ENCODE measurements at places on chromosomes 13 and 19.

DNA sequence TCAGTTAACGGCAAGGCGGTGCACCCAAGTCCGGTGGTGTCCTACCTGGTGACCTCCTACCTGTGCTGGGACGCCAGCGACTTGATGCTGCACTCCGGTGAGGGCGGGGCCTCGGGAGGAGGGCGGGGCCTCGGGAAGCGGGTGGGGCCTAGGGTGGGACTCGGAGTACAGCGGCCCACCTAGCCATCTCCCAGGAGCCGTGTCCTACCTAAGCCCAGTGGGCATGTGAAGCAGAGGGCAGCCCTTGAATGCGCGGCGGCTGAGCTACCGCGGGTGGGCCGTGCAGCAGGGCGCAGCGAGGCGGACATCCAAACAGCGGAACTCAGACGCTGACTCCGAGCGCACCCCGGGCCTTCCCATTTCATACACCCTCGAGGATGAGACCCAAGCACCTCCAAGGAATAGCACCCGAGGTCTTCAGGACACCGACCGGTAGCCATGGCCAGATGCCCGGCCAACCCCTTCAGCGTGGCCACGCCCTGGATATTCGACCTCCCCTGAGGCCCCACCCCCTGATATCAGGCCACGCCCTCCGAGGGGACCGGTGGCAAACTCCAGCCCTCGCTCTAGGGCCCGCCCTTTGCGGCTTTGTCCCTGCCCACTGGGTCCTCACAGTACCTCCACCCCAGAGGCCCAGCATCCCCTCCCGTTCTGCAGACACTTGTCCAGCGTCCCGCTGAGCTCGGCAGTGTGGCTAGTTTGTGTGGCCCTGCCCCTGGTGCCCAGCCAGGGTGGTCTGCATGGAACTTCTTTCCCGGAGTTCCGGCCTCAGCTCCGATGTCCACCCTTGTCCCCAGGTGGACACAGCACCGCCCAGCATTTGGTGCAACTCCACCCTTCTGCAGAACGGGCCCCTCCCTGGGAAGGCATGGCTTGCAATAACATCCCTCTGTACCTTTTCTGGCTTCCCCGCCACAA lies 5.4 kb downstream of the KLK1 start:
- no peak for DNase-seq

DNA sequence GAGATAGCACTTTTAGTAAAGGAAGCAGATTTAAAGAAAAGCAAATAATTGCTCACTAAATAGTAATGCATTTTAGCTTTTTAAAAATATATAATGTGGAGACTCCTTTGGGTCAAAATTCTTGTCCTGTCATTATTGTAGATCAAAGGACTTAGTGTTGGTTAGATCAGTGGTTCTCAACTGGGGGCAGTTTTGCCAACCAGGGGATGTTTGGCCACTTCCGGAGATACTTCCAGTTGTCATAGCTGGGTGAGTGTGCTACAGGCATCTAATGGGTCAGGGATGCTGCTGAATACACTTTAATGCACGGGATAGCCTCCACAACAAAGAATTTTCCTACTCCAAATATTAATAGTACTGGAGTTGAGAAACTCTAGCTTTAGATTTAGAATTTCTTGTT lies 126.8 kb downstream of the LMO7 start:
- DNase-seq, result no peak

DNA sequence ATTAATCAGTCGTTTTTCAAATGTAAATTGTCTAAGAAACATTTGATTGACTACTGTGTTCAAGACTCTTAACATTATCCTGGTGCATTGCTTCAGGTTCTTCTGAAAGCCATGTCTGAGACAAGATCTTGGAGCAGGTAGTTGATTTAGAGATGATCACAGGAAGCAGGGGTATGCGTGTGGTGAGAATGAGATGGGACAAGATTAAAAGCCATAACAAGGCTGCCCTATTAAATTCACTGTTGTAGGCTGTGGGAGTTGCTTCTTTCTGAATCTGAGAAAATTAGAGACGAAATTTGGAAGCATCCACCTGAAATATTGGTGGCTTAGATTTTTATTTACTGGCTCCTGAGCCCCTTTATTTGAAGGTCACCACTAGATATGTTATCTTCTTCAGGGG lies 687.4 kb upstream of the SLITRK6 start:
- no peak for DNase-seq

- no peak for DNase-seq
Measured at GRCh38 chr19:54614726-54615125, 15.6 kb upstream of the LILRB1 start.

DNA sequence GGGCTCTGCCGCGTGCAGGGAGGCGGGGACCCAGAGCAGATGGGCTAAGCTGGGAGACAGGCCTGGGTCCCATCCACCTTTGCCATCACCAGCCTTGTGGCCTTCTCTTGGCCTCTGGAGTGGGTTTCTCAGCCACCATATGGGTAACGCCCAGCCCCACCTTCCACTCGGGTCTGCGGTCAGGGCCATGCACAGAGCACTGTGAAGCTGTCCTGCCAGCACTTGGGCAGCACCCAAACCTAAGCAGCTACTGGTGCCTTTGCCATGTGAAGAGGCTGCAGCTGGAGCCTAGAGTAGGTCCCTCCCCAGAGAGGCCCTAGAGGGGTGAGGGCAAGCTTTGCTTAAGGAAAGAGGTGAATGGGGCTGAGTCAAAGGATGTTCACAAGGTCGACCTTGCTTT lies 24.1 kb upstream of the NPAS1 start:
- no peak for DNase-seq

GRCh38 chr13:106155411-106155810 lies 380.1 kb downstream of the EFNB2 start:
- DNase-seq, result peak; percentile 29

GRCh38 chr19:4633140-4633967 lies 6.0 kb upstream of the TNFAIP8L1 start:
- DNase-seq, result peak; percentile 87

- peak; percentile 53 for DNase-seq
Measured at GRCh38 chr19:873084-873483, 13.6 kb downstream of the CFD start.

- no peak for DNase-seq
Measured at GRCh38 chr13:59837101-59837500, 326.6 kb downstream of the DIAPH3 start.

GRCh38 chr19:6723108-6723618 lies 2.7 kb upstream of the C3 start:
- DNase-seq, result no peak

DNA sequence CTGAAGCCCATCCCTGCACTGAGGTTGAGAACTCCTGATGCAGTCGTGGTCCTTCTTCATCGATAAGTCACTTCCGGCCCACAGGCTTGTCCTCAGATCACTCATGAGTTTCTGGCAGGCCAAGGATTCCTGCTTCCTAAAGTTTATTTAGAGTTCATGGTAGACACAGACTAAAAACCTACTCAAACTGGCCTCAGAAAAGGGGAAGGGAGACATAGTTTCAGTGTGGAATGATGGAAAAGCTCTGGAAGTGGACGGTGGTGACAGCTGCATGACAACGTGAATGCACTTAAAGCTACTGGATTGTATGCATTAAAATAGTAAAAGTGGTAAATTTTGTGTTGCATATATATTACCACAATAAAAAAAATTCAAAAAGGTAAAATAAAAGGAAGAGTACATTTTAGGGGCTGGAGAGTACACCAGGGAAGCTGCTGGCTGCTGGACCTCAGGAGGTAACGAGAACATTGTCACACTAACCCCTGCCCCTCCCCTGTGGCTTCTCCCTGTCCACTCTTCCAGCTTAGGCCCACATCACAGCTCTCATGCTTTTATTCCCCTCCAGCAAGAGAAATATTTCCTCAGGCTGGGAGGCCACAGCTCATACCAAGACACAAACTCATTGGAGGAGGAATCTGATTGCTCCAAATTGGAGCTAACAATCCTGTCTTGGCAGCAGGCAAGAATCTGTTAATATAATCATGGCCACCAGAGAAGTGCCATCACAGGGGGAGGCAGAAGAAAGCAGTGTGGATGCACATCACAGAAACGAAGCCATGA lies 741.0 kb downstream of the UQCRFS1 start:
- no peak for DNase-seq

- no peak for DNase-seq
Measured at GRCh38 chr19:40674291-40674690, 16.2 kb downstream of the NUMBL start.

GRCh38 chr19:29681422-29682235 lies 16.4 kb downstream of the PLEKHF1 start:
- no peak for DNase-seq

- DNase-seq, result no peak
Measured at GRCh38 chr19:29297381-29297780, 84.4 kb upstream of the UQCRFS1 start.

DNA sequence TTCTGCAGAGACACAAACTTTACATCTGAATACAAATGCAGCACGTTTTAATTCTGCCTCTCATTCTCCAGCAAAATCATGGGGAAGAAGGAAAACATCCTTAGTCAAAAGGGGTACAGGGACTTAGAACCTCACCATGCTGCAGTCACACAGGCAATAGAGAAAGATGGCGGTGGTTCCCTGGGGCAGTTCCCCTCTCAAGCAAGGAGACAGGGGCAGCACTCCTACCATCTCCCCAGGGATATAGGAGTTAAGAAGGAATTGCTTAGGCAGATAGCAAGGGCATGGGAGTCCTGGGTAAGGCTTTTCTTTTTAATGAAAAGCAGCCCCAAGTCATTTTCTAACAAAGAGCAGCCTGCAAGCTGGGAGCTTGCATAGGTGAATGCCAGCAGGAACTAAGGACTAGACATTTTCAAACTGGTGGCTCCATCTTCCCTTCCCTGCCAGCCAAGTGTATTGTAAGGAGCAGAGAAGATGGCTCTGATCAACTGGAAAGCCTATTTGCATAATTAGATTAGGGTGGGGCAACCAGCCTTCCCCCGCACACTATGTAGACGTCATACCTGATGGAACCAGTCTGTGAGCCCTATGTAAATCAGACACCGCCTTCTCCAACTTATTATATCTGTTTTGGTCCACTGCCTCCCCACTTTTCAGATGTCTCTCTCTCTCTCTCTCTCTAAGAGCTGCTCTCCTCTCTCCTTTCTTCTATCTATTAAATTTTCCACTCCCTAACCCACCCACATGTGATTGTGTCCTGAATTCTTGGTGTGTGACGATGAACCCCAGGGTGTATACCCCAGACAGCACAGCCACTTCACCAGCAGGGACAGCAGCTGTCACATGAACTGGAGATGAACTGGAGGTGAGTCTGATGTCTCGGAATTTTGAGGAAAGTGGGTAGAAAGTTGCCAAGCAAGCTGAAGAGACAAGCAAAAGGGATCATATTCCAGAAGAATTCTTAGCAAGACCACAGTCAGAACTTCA lies 514.5 kb downstream of the IRS2 start:
- DNase-seq, result no peak

DNA sequence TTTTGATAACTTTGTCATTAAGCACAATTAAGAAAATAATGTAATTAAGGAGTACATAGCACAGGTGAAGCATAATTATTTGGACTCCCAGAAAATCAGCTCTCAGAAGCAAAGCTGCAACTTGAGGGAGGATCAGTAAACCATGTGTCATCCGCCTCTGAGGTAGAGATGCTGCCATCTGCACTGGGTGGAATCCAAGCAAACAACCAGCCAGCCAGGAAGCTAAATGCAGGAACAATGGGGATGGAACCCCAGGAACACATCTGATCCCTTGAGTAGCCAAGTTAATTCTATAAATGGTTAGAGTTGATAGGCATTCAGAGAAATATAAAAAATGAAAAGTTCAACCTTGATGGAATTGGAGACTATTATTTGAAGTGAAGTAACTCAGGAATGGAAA lies 520.2 kb downstream of the RFC3 start:
- no peak for DNase-seq

- DNase-seq, result no peak
Measured at GRCh38 chr19:533364-534058, 2.0 kb downstream of the CDC34 start.

- peak; percentile 82 for DNase-seq
Measured at GRCh38 chr19:45075301-45076028, 813 bp downstream of the ZNF296 start.

DNA sequence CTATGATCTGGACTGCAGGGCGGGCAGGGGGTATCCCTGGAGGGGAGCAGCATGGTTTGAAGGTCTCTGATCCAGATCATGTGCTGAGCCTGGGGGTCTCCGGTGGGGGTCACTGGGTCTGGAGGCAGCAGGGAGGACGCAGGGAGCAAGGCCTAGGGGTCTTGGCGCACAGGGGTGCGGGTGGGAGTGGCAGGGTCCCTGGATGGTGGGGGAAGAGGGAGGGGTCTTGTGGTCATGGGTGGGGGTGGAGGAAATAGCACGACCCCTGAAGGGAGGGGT lies 1.9 kb downstream of the BTBD2 start:
- DNase-seq, result no peak

- DNase-seq, result no peak
Measured at GRCh38 chr19:10474962-10475451, 28.1 kb downstream of the KEAP1 start.

GRCh38 chr19:29704562-29705558 lies 10.2 kb downstream of the C19orf12 start:
- no peak for DNase-seq

- DNase-seq, result no peak
Measured at GRCh38 chr19:6995054-6995453, 26.2 kb downstream of the MBD3L2B start.

DNA sequence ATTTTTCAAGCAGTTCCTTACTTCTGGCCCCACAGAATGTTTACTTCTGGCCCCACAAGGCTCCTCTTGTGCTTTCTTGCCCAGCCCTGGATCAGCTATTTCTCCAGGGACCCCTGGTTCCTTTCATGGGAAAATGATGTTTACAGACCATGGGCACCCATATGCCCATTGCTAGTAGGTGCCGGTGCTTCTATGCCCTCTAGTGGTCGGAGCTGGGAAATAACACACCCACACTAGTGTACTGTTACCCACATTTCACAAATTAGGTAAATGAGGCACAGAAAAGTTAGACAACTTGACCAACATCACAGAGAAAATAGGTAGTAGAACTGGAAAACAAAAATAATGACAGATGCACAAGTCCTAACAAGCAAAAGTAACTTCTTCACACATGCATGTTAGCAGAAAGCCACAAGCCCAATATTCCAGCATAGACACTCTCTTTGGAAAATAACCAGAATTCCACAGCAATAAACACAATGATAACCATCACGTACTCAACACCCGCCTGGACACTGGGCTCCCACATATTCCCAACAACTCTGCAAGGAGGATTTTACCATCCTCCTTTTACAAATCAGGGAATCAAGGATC lies 1.3 kb upstream of the CEACAM6 start:
- peak; percentile 35 for DNase-seq

GRCh38 chr13:107450931-107451330 lies 764.4 kb downstream of the LIG4 start:
- peak; percentile 5 for DNase-seq

GRCh38 chr19:10701955-10702525 lies 801 bp downstream of the QTRT1 start:
- DNase-seq, result peak; percentile 42

DNA sequence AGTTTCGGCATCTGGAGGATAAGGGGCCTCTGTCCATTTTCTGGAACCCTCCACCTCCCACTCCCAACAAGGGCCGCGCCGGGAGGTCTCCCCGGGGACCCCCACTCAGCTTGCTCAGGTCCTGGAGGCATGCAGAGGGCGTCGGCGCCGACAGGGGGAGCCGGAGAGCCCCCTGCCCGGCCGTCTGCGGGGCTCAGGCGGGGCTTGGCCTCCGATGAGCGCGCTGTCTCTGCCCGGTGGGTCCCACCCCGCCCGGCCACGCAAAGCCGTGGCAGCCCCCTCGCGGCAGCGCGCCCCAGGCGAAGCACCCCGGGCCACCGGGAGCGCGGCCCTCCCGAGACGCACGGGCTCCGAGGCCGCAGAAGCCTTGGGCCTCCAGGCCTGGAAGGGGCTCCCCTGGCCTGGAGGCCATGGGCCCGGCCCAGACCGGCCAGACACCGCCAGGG lies 149.7 kb upstream of the ZNF536 start:
- no peak for DNase-seq
